Stimulated activated CD4-positive, alpha-beta T cell treated with anti-CD3 and anti-CD28 coated beads, Interleukin-1b, Interleukin-23, amount 100 ng/mL, for 1 hour (primary cell): ENCODE measurements at places on chromosomes 7 and 10.

DNA sequence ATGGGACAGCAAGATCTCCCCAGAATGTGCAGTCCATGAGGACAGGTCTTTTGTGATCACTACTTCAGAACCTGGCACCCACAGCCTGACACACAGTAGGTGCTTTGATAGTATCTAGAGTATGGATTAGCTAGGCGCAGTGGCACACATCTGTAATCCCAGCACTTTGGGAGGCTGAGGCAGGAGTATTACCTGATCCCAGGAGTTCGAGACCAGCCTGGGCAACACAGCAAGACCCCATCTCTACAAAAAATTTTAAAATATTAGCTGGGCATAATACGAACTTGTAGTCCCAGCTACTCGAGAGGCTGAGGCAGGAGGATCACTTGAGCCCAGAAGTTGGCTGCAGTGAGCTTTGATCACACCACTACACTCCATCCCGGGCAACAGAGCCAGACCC is 22.3 kb upstream of the ARPC1B start:
- no peak for DNase-seq

- no peak for DNase-seq
These were observed 7.9 kb upstream of the XPNPEP1 start for GRCh38 chr10:109931163-109931562.

DNA sequence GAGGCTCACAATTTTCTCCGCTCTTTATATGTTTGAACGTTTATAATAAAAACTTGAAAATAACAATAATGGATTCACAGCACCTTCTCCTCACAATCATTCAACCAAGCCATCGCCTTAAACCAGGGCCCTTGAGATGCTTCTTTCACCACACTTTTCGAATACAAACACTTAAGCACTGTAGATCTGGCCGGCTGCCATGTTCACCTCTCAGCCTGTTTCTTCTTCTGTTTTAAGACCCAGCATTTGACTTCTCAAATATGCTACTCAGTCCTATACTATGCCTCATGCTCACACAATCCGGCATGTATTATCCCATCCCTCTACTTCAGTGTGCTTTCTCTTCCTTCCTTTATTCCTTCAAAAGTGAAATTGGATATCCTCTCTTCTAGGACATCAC is 280.6 kb downstream of the TFEC start:
- no peak for DNase-seq

GRCh38 chr10:80567292-80567691 is 29.6 kb downstream of the SH2D4B start:
- DNase-seq: no peak

DNA sequence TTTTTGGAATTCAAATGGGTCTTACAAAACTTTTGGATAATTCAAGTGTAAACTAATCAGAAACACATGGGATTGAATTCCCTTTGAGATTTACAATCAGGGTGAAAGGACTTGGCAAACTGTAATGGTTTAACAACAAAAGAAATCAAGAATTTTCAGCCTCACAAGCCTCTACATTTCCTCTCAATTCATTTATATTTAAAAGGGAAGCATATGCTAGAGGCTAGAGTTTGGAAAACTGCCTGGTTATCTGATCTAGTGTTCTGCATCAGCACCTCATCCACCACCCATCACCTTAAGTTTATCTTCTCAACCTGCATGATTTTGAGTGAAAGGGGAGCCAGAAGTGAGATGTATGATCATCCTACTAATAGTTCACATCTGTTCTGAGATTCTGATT is 120.7 kb downstream of the TES start:
- DNase-seq: no peak
